Activated T-helper 9 cell treated with anti-CD3 and anti-CD28 coated beads, Interleukin-2, amount 50 U/mL, for 16 hours (primary cell): ENCODE measurements at places on chromosomes 7 and 10.

- DNase-seq, result no peak
These were observed 19.3 kb downstream of the PPP1R3C start for GRCh38 chr10:91613411-91614187.

DNA sequence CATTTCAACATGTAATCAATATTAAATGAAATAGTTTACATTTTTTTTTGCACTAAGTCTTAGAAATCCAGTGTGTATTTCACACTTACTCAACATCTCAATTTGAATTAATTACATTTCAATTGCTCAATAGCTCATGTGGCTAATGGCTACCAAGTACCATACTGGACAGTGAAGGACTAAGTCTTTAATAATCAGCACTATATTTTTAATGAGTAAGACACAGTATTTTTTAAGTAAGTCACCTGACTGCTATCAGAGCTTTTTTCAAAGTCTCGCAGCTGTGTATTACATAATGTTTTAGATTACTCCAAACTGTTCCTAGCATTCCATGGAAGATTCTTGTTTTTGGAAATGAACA lies 19.6 kb downstream of the WASL start:
- DNase-seq, result no peak

- no peak for DNase-seq
These were observed 403.1 kb downstream of the ADRA2A start for GRCh38 chr10:111479966-111480365.

- DNase-seq, result no peak
These were observed 240.8 kb upstream of the POM121L12 start for GRCh38 chr7:52794621-52795020.

- DNase-seq, result no peak
These were observed 121.6 kb downstream of the REEP3 start for GRCh38 chr10:63642808-63643207.

DNA sequence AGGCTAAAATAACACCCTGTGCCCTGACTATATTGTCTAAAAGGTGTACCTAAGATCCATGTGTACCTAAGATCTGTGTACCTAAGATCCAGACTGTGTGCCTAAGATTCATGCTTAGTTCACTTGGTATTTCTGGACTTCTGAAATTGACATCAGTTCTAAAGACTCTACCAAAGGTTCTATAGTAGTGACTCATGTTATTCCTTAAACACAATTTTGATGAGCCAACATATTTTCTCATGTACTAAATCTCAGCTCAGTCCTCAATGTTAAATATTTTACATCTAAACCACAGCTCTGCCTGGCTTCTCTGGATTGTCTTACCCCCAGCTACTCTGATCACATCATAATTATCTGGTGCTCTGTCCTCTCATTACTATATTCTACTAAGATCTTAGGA lies 802.3 kb upstream of the SORCS1 start:
- no peak for DNase-seq

GRCh38 chr7:31432836-31433340 lies 81.0 kb upstream of the ITPRID1 start:
- DNase-seq, result no peak
